ENCODE measurements at places on chromosomes 7 and 10. TPM values are rescaled to one million over a fixed set of nuclear protein-coding genes. Genes with fewer than 3 reads are reported as not detected.

The PAPOLB gene
- total RNA-seq: 0.07 TPM

The AFAP1L2 gene
- total RNA-seq: 10.5 TPM

The FBXL13 gene
- 1.6 TPM for total RNA-seq

- DNase-seq: peak; percentile 22
Observed at GRCh38 chr10:123913688-123914268, 22.2 kb upstream of the CPXM2 start.

- DNase-seq: peak; percentile 78
Observed at GRCh38 chr7:40836218-40836617, 701.4 kb downstream of the SUGCT start.

GRCh38 chr7:77254429-77254828 lies 54.8 kb upstream of the FGL2 start:
- no peak for DNase-seq

DNA sequence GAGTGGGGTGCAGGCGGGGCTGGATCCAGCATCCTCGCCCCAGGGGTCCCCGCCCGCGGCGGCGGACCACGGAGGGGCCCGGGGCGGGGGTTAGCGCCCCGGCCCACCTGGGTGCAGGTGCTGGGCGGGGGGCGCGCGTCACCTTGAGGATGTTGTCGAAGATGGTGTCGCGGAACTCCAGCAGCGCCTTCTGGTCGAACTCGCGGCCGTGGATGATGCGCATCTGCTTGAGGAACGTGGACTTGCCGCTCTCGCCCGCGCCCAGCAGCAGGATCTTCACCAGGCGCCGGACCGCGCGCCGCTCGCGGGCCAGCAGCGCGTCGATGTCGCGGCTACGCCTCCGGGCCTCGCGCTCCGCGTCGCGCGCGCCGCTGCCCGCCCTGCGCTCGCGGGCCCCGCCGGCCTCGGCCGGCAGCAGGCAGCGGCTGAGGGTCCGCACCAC lies 376 bp downstream of the GNA12 start:
- peak; percentile 50 for DNase-seq

- no peak for DNase-seq
Observed at GRCh38 chr10:100356067-100357017, 9.3 kb downstream of the SCD start.

Data from OCI-LY7 (cell line).